ENCODE measurements at places on chromosomes 6 and 20.

GRCh38 chr6:62614442-62614841 is 328.4 kb upstream of the KHDRBS2 start:
- DNase-seq: no peak

- peak; percentile 59 for DNase-seq
Measured at GRCh38 chr6:9540534-9541126, 874.2 kb downstream of the TFAP2A start.

DNA sequence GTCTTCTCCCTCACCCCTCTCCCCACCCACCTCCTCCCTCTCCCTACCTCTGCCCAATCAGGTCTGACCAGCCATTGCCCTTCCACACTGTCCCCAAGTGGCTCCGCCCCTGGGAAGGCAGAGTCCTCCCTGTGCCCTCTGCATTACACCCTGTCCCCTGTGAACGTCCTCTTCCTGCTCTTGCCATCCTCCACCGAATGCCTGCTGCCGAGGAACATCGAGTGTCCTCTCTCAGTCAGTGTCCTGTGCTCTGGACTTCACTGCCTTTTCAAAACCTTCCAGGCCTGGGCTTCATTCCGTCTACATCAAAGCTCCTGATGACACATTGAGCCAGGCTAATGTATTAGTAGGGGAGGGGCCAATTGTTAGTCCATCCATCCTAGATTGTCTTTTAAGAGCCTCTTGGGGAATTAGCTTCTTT is 3.3 kb upstream of the PACSIN1 start:
- DNase-seq: peak; percentile 18

GRCh38 chr6:157298216-157298724 is 25.0 kb downstream of the TMEM242 start:
- no peak for DNase-seq

DNA sequence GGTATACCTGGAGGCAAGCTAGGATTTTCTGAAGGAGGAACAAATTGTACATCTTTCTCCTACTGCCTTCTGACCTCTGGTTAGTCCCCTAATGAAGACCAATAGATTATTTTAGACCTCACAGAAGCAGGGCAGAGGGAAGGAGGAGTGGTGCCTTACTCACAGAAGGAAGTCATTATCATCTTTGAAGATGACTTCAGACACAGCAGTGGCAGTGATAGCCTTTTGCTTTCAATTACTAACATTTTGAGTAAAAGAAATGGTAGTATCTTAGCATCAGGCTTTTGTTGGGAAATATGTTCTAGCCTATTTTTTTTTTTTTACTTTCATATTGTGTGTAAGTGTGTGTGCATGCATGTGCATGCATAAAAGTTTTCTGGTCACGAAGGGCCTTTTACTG is 164.2 kb upstream of the PLN start:
- no peak for DNase-seq

DNA sequence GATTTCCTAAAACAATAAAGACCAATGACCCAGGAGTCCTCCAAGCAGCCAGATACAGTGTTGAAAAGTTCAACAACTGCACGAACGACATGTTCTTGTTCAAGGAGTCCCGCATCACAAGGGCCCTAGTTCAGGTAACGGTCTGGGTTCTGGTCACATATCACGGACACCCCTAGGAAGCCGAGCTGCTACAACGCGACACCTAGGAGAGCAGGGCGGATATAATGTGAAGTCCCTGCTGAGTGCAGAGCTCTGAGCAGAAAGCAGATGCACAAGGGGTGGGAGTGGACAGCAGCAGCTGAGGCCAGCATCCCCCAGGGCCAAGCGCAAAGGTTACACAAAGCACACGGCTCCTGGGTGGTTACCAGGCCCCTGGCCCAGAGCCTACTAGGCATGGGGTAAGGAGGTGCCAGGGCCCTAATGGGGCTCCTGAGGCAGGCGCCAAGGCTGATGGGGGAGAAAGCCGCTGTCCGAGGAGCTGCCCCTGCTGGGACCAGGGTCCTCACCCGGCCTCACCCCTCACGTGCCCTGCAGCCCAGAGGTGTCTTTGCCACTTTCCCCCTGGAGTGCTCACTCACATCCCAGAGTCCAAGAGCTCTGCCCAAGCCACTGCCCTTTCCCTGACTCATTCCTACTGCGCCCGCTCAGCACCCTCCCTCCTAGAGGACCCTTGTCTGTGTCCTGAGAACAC is 8.4 kb downstream of the CST7 start:
- no peak for DNase-seq

DNA sequence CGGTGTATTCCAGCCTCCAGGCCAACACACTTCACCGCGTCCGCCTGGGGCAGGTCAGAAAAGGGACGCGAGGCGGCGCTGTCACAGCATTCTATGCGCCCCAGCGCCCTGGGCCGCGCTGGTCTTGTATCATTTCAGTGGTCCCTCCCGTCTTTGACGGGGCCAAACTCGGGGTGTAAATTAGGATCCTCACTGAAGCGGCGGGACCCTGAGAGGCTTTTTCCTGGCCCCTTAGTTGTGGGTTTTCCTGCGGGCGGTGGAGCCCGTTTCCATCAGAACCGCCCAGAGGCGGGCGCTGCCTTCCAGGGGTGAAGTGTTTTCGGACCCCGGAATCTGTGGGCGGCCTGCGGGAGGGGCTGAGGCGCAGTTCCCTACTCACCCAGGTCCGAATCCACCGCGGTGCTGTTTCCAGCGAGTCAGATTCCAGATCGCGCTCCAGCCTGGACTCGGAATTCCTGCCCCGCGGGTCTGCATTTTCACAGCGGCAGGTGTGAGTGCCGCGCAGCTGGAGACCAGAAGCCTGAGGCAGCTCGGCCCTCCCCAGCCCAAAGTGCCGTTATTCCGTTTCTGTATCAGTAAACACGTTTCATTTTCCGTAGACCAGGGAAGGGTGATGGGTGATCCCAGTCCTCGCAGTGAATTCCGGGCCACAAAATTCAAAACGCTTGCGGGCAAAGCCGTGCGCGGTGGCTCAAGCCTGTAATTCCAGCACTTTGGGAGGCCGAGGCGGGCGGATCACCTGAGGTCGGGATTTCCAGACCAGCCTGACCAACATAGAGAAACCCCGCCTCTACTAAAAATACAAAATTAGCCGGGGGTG is 3.9 kb upstream of the MICB start:
- peak; percentile 66 for DNase-seq

- no peak for DNase-seq
Measured at GRCh38 chr20:45329497-45330319, 18.5 kb downstream of the SDC4 start.

DNA sequence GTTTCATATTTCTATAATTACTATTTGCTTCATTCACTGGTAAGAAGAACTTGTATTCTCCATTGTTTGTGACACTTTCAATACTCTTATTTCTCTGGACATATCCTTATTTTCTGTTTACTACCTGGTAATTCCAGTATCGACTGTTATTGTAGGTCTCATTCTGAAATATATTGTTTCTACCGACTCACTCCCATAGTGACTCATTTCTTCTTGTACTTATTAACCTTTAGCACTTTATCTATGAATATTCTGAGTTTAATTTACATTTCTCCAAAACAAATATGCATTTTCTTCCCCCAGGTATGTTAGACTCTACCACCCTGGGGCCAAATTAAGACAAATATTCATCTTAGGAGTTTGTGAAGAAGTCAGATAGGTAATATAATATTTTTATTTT is 164.5 kb upstream of the BTBD3 start:
- DNase-seq: no peak

GRCh38 chr6:157642736-157643135 is 180.3 kb upstream of the SNX9 start:
- DNase-seq: no peak

DNA sequence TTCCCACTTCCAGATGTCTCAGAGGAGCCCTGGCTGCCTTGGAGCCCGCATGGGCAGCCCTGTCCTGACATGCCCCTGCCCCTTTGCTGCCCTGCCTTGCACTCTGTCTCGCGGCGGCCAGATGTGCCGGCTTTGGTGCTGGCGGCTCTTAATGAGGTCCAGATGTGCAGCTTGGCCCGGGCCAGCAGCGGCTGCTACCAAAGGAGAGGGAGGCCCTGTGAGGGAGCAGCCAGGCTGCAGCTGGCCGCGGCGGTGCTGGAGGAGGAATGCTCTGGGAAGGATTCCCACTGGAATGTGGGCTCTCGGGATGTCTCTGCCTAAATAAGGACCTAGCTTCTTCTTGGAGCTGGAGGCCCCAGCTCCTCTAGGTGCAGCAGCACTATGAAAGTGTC is 72.4 kb downstream of the FGD2 start:
- DNase-seq: peak; percentile 99

DNA sequence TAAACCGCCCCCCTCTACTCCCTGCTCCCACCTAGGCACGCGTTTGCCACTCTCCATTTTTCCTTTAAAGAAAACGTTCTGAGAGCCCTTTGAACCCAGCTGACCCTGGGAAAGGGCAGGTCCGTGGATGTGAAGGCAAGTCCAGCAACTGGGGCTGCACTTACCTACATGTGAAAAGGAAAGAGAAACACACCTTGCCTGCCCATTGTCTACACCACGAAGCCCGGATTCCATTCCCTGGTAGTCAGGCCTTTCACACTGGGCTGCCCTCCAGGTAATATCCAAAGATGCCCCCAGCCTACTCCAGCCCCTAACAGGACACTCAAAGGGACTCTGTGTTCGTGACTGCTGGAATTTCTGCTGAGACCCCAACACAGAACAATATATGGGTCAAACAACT is 94.4 kb downstream of the CD83 start:
- no peak for DNase-seq

DNA sequence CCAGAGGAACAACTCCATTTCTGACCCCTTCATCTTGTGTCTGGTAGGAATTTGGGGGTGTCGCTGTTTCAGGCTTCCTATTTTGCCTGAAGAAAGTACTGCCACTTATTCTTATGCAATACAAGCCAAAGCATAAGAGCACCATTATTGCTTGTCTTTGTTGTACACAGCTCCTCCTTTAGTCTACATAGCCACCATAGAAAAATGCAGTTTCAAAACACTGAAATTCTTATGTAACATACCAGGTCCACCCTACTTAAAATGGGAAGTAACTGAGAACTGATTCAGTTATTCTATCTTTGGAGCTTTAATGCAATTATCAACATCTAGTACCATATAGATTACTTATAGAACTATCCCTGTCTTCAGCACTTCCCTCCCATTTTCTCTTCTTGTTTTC is 255.5 kb downstream of the ARHGAP18 start:
- DNase-seq: no peak

DNA sequence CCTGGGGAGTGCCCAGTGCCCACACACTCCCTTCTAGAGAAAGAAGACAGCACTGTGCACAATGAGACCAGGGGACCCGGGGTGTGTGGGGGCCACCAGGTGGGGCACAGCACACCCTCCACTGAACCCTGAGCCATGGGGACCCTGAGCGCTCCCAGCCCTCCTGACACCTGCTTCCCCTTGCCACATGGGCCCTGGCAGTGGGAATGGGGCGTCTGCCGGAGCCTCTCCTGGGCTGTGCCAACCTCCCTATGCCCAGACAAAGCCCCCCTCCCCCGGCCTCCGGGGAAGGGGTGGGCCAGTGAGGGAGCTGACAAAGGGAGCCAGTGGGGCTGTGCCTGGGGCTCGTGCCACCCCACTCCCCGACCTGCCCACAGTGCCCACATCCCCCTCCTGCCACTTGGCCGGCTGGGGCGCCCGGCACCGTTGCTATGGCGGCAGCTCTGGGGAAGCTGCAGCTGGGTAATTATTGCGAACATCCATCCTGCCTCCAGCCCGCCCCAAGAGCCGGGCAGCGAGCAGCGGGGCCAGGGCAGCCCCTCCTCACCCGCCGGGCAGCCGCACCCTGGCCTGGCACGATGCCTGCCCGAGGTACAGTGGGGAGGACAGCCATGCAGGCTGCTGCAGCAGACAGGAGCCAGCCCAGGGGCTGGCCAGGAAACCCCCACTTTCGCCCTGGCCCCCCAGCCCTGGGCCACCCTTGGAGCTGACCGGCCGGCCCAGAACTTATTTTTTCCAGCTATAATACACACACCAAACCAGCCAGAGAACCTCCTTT is 41.9 kb upstream of the NOL4L start:
- no peak for DNase-seq

DNA sequence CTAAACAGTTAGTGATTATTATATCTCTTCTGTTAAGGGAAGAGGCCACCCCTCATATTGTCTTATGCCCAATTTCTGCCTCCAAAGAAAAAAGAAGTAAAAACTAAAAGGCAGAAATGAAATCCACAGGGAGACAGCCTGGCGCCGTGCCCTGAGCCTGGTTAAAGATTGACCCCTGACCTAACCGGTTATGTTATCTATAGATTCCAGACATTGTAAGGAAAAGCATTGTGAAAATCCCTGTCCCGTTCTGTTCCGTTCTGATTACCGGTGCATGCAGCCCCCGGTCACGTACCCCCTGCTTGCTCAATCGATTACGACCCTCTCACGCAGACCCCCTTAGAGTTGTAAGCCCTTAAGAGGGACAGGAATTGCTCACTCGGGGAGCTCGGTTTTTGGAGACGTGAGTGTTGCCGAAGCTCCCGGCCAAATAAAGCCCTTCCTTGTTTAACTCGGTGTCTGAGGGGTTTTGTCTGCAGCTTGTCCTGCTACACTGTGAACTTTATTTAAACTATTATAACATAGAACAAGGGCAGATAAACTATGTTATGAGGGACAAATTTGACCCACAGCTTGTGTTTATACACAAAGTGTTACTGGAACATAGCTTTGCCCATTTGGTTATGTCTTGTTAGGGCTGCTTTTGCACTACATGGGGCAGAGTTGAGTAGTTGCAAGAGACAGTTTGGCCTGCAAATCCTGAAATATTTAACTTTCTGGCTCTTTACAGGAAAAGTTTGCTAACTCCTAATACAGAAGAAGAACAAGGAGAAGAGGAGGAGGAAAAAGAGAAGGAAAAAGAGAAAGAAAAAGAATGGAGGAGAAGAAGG is 49.6 kb downstream of the CD24 start:
- no peak for DNase-seq

GRCh38 chr6:64034291-64034690 is 398.7 kb downstream of the PHF3 start:
- DNase-seq: no peak

DNA sequence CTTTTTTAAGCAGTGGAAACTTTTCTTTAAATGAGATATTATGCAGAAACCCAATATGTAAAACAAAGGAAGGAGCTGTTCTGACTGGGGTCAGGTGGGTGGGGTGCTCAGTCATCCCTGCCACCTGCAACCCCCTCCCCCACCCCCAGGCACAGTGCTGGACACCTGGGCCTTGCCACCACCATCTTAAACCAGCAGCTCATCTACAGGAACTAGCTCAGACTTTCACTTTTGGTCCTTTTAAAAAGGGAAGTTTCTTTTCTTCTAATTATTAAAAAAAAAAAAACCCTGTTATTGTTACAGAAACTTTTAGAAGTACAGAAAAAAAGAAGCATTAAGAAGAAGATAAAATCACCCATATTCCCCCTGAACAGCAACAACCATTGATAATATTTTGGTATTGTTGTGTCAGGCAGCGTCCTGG is 37.1 kb downstream of the PPP1R16B start:
- no peak for DNase-seq

- no peak for DNase-seq
Measured at GRCh38 chr6:44614396-44614795, 226.9 kb downstream of the CDC5L start.

DNA sequence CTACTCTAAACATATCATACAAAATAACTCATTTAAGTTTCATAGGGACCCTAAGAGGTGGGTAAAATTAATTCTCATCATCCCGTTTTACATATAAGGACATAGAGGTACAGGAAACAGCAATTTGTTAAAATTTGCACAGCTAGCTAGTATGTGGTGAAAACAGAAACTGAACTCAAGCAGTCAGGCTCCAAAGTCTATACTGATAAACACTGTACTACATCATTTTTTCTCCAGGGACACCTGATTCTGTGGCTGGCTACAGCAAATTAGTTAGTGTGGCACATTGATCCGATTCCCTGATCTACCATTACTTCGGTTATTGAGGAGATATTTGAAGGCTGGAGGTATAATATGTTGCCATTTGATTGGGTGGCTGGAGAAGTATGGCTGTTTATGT is 36.2 kb upstream of the E2F3 start:
- no peak for DNase-seq

Data from fibroblast of upper back skin (primary cell).